A375 (cell line): ENCODE measurements at places on chromosomes 5 and 9. TPM values are rescaled to one million over a fixed set of nuclear protein-coding genes. Genes with fewer than 3 reads are reported as not detected.

Gene SECISBP2
- total RNA-seq, result 40.5 and 44.9 TPM in 2 replicates

Gene LHX3
- not detected in 2 replicates for total RNA-seq

Gene ENHO
- not detected in 2 replicates for total RNA-seq

Gene FRMPD1
- total RNA-seq, result not detected in 2 replicates
